ENCODE measurements at places on chromosomes 16 and 17. TPM values are rescaled to one million over a fixed set of nuclear protein-coding genes. Genes with fewer than 3 reads are reported as not detected.
A peak's percentile ranks its signal among the peaks of the same experiment; 100 is the strongest.

- DNase-seq: peak; percentile 28
Observed at GRCh38 chr16:87135246-87136030, 181.8 kb downstream of the C16orf95 start.

TMEM92 gene
- total RNA-seq: 35.8 TPM

NOXO1 gene
- 0.42 TPM for total RNA-seq

- DNase-seq: peak; percentile 89
Observed at GRCh38 chr17:10628756-10629155, 28.4 kb downstream of the MYH3 start.

- no peak for DNase-seq
Observed at GRCh38 chr17:57365420-57365819, 109.1 kb downstream of the MSI2 start.

- DNase-seq: no peak
Observed at GRCh38 chr16:62752854-62753253, 716.6 kb upstream of the CDH8 start.

SBK1 gene
- total RNA-seq: 55.3 TPM

DNA sequence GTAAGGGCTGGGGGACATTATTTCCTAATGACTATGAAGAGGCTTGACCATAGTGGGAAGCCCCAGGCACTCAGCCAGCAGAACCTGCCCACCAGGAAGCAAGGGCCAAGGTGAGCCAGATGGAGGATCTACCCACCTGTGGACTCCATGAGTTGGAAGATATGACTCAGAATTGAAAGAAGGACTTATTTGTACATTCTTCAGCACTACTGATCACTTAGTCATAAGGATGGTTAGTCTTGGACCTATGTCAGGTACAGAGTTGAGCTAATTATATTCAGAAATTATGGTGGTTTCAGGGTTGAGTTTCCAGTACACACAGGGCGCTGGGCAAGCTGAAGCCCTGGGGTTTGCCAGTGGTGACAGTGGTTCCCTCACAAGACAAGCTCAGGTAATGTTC, 24.0 kb upstream of the GRIN2A start:
- DNase-seq: no peak

GRCh38 chr16:75380870-75381269, 52.4 kb downstream of the CFDP1 start:
- DNase-seq: no peak

- DNase-seq: no peak
Observed at GRCh38 chr17:6998855-6999508, 3.1 kb downstream of the ALOX12 start.

Measured in endodermal cell (in vitro differentiated cells).